ENCODE measurements at places on chromosomes 7 and 10.

DNA sequence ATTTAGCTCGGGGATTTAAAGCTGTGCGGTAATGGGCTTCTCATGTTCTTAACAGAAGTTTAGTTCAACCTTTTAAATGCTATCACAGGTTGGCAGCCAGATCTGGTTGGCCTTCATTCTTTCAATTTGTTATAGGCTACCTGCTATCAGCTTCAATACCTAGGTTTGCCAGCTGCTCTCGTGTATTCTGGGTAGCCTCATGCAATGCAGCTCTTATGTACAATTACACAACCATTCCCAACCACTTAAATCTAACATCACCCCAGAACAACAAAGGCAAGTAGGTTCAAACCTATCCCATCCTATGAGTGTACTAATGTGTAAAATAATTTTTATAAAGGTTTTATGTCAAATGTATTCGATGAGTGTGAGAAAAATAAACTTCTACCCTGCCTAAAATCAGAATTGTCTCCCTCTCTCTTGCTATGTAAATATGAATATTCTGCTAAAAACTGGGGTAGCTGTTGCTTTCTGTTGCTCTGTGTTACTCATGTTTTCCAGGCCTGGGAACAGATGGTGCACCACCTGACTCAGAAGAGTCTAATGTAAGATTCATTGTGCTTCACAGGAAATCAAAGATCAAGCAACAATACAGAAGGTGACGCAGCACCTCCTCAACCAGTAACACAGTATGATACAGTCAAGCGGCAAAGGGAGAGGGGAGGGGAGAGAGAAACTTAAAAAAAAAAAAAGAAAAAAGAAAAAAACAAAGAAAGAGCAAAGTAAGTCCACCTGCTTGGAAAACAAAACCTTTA is 188.6 kb downstream of the ETV1 start:
- DNase-seq, result no peak

DNA sequence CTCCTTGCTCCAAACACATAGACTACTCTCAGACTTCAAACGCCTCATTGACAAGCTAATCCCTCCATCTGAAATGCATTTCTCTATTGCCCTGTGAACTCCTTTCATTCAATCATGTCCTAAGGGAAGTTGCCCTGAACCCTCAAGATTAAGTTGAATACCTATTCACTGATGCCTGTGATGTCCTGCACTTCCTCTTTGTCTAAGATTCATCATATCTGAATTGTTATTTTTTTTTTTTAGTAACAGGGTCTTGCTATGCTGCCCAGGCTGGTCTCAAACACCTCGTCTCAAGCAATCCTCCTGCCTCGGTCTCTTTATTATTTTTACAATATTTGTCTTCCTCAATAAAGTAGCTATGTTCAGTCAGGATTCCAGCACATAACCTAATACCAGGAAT is 3.2 kb downstream of the PSMA2 start:
- no peak for DNase-seq

GRCh38 chr10:35884657-35885071 is 242.6 kb upstream of the FZD8 start:
- no peak for DNase-seq

DNA sequence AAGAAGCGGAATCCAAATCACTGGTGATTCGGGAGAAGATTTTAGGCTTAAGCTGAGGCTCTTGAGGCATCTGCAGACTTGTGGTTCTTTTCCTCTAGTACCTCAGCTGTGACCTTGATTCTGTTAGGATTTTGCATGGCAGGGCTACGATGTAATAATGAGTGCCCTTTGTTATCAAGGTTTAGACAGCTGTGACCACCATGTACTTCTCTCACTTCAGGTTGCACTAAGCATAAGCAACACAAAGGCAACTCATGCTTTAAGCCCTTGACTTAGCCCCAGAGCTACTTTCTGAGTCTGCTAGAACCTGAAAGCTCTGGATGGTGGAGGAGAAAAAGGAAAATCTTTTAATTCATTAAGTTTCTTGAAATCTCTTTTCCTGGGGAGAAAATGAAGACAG is 1052.3 kb upstream of the PHF14 start:
- no peak for DNase-seq

GRCh38 chr7:134535272-134535918 is 8.0 kb downstream of the AKR1B10 start:
- no peak for DNase-seq

- DNase-seq, result no peak
These were observed 26.9 kb upstream of the OR9A4 start for GRCh38 chr7:141889321-141889720.

DNA sequence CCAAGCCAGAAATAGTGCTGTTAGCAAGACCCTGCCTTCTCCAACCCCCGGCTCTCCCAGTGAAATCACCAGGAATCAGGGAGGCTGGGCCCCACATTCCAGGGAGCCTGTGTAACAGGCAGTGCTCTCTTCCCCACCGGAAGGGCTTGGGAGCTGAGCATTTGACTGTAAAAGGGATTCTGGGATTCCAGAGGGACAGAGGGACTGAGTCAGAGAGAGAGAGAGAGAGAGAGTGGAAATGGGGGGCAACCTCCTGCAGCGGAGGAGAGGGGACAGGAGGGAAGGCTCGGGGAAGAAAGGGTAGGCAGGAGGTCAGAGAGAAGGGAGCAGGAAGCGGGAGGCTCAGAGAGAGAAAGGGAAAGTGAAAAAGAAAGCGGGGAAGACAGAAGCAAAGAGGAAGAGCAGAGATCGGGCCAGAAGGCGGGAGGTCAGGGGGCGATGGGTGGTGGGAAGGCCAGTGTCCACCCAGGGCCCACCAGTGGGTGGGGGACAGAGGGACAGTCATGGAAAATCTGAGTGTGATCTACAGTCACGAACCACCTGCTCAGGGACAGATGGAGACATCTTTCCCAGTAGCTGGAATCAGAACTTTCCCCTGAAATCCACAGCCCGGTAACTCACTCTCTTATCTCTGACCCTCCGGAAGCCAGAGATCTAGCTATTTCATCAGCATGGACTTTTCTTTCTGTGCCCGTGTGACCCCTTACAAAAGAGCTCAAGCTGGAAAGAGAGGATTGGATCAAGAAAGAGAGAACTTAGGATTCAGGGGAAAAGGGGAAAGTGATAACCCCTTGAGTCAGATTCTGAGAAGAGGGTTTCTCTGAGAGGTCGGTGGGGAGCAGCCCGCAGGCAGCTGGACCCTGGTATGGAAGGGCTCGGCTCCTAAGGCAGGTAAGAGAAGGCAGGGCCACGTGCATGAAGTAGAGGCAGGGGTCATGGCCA is 4.6 kb upstream of the SERPINE1 start:
- DNase-seq, result no peak

DNA sequence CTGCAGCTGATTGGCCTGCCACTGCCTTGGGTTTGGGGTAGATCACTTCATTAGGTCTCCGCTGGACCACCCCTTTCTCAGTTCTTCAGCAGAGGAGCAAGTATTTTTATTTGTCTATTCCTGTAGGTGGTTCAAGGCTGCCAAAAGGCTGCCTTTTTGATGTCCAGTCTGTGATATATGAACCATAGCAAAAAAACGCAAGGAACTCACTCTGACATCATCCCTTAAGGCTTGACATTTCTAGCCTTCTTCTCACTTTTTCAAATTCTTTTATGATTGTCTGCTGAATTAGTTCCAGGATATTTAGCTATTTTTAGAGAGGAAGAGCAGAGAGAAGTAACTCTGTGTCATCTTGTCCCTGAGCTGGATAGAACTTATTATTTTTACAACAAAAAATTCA is 269.2 kb downstream of the BAMBI start:
- DNase-seq, result no peak

DNA sequence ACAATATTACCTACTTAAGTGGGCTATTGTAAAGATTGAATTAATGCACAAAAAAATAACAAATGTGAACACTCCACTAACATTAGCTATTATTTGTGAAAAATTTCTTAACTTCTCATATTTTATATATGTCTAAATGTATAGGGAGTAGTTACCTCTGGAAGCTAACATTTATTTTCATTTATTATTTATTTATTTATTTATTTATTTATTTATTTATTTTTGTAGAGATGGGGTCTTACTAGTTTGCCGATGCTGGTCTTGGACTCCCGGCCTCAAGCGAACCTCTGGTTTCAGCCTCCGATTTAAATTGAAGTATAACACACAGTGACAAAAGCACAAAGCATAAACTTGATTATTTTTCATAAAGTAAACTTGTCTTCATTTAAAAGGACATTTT is 5.1 kb upstream of the SPOCK2 start:
- DNase-seq, result no peak
